Aorta (tissue), 5 donors: ENCODE measurements at places on chromosomes 4 and X. TPM values are rescaled to one million over a fixed set of nuclear protein-coding genes. Genes with fewer than 3 reads are reported as not detected.

- DNase-seq, result no peak
Measured at GRCh38 chrX:13066391-13066790, 22.0 kb upstream of the FAM9C start.

GRCh38 chr4:174218127-174218790, 65.2 kb downstream of the FBXO8 start:
- no peak for DNase-seq

Gene NUP62CL
- 0.96 TPM for total RNA-seq

Gene CENPVL2
- total RNA-seq, result not detected

DNA sequence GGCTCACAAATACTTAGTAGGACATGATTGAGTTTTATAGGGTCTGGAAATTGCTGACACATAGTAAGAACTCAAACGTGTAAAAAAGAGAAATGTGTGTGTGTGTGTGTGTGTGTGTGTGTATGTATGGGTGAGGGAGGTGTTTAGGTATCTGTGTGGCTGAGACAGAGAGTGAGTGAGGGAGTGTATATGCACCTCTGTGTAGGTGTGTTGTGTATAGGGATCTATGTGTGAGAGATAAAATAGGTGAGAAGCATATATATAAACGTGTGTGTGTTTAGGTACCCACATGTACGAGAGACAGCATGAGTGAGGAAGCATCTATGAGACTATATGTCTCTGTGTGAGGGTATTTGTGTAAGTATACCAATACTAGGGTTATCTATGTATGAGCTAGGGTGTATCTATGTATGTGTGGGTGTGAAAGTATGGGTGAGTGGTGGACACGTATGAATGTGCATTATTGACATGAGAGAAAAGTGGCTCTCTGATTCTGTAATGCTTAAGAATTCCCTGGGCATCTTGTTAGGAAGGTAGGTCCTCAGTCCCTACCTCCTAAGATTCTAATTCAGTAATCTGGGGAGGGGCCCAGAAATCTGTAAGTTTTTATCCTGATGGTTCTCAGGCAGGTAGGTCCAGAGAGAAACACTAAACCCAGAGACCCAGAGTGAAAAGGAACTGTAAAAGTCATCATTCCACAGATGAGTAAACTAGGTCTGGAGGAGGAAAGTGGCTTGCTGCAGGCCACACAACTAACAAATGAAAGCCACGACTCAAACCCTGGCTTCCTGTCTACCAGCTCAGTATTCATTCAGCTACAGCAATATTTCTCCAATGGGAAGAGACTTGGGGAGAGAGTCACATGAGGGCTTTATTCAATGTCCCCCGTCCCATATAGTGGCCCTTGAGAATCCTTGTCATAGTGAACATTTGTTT, 237.0 kb downstream of the IDS start:
- DNase-seq, result no peak

Gene ACE2
- total RNA-seq, result not detected
